ENCODE measurements at places on chromosomes 2 and 18.

DNA sequence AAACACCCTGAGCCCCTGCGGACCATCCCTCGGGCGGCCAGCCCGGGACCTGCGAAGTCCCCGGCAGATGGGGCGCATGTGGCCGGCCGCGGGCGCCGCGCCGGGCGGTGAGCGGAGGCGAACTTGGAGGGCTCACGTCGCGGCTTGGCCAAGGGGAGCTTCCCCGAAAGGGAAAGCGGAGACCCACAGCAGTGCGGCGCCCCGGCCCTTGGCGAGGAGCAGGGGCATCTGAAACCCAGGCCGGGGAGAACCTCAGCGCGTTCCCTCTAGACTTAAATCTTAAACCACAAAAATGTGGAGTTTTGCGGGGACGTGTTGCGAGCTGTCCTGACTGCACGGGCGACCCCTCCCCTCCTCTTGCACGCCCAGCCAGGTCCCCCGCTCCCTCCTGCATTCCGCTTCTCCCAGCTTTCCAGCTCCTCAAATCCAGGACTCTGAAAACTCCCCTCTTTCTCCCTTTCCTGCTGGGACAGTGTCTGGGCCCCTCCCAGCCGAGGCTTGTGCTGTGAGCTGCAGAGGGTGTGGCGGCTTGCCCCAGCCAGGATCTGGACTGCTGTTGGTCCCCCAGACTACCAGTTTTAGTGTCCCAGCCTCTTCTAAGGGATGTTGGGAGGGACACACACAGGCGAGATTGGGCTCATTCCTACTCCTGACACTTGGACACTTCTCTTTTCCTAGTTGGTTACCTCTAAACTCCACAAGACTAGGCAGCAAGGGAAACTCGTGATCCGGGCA lies 1.3 kb downstream of the FMNL2 start:
- DNase-seq: no peak

DNA sequence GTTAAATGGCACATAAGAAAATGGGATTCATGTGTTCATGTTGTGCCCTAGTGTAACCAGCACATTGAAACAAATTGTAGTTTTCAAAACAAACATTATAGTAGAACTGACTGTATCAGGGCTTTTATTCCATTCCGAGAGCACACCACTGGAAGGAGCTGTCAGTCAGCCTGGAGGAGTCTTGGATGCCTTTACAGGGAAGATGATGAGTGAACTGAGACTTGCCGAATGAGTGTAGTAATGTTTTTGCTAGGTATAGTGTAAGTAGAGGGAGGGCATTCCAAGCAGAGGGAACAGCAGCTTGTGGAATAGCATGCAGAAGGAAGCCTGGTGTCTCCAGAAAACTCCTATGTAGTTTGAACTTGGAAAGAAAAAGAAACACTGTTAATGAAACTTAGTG lies 183.5 kb downstream of the MCFD2 start:
- no peak for DNase-seq

DNA sequence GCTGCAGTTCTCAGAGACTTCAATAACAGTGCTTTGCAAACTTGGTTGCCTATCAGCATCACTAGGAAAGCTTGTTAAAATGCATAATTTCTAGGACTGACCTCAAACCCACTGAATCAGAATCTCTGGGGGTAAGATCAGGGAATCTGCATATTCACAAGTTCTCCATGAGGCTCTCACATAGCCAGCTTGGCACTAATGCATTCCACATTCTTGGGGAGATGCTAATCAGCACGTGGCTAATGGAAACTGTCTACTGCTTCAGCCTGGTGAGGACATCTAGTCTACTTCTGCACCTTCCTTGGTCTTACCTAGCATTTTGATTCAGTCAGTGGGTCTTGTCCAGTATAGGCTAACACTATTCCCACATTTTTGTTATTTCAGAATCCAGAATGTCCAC lies 56.3 kb downstream of the RBKS start:
- no peak for DNase-seq

DNA sequence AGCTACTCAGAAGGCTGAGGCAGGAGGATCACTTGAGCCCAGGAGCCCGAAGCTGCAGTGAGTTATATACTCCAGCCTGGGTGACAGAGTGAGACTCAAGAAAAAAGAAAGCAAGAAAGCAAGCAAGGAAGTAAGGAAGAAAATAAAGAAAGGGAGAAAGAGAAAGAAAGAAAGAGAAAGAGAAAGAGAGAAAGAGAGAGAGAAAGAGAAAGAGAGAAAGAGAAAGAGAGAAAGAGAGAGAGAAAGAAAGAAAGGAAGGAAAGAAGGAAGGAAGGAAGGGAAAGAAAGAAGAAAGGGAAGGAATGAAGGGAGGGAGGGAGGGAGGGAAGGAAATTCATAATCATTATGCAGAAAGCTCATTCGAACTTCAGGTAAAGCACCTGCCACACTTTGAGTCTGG lies 33.9 kb downstream of the KIF3C start:
- DNase-seq: no peak

GRCh38 chr18:56662502-56662901 lies 11.3 kb downstream of the WDR7 start:
- no peak for DNase-seq

DNA sequence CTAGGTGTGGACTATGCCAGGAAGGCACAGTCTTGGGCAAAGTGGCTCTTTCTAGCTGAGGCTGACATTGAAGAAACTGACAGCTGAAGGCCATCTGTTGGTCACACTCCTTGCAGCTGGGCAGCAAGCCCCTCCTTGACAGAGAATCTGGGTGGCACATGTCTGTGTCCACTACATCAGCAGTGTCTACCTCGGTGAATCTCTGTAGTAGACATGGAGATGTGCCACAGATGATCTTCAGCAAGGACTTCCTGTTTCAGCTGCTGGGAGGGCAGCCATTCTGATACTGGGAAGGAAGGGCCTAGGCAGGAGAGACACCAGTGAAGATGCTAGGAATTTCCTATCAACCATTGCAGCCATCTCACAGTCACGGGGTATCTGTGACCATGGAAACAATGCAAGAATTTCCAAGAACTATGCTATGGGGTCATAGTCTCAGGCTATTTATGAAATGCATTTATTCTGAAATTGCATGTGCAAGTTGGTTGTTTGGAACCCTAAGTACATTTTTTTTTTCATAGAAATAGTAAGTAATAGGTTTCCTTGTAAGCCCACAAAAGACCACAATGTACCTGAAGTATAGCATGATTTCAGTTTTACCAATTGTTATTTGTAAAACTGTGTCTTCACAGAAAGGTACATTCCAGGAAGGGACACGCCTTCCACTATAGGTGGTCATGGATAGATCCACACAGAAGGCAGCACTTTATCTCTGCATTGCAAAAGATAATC lies 63.8 kb upstream of the DARS1 start:
- no peak for DNase-seq

DNA sequence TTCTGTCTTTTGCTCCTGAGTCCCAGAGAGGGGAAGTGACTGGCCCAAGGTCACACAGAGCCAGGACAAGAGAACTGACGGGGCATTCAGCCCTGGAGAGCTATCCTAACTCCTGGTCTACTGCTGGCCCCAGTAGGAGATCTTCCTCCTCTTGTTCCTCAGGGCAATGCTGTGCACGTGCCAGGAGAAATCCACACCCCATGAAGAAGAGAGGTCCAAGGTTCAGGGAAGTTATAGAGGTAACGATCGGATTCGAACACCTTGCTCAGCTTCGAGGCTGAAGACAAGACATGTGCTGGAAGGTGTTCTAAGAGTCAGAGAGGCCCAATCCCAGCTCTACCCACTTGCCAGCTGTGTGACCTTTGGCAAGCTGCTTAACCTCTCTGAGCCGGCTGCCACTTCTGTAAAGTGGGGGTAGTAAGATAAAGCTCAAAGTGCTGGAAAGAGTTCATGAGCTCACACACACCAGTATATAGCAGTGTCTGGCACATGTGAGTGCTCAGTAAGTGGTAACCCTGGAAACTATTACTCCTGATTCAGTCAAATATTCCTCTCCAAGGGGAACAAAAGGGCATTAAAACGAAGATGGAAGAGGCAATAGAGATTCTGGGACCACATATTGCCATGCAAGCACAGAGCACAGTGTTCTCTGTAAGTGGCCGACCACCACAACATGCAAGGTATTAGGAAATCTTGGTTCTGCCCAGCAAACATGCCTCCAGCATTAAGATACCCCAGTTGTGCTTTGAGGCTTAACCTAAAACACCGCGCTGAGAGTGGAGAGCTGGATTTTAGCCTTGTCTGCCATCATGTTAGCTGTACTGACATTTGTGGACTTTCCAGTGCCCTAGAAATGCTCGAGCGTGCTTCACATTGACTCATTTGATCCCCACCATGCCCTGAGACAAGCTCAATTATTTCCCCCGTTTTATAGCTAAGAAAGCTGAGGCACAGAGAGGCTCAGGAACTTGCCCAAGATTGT lies 25.6 kb downstream of the SERTAD2 start:
- no peak for DNase-seq

DNA sequence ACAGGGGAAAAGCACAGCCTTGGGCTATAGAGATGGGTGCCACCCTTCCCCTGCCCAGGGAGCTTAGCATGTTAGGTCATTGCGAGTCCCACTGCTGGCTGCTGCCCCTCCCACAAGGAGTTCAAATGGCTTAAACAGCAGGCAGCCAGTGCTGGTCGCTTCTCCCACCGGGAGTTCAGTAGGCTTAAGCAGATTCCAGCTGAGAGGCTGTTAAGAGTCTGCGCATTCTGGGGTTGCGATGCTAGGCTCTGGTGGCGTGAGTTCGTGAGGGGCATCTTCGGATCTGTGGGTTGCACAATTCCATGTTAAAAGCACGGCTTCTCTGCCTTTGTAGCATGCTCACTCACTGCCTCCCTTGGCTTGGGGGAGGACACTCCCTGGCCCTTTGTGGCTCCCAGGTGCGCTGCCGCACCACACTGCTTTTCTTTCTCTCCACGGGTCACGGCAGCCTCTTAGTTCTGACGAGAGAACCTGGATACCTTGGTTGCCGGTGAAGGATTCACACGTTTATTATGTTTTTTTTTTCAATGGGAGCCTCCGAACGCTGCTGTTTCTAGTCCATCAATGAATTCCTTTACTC lies 93.2 kb downstream of the UNC80 start:
- DNase-seq: no peak

GRCh38 chr2:152493945-152494528 lies 159.1 kb downstream of the FMNL2 start:
- no peak for DNase-seq

Measured in effector memory CD4-positive, alpha-beta T cell (primary cell).